ENCODE measurements at places on chromosomes 4 and X.
A peak's percentile ranks its signal among the peaks of the same experiment; 100 is the strongest.

DNA sequence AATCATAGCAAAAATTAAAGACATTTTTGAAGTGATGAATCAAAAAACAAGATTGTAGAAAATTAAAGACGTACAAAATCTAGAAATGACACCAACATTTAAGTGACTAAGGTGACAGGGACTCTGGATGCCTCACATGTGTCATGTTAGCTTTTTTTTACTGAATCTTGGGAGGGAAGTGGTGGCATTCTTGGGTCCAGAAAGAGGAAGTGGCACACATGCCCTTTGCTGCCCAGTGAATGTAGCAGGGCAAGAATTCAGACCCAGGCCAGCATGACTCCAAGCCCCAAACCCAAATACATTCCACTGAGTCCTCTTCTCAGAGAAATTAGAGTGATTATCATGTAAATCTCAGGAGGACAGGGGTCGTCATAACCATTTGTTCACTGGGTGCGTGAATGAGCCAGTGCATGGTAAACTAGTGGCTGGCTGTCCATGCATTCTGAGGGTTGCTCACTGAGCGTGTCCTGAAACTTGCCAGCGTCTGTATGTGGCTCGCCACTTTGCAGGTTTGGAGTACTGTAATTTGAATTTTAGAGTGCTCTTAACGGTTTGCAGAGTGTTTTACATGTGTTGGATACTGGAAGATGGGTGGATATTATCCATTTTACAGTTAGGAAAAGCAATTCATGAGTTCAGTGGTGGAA, 55.4 kb upstream of the TBC1D14 start:
- DNase-seq: no peak

GRCh38 chr4:20096911-20097310, 154.8 kb upstream of the SLIT2 start:
- no peak for DNase-seq

- no peak for DNase-seq
These were observed 432.8 kb downstream of the ANKRD50 start for GRCh38 chr4:124279741-124280140.

- DNase-seq: no peak
These were observed 76.6 kb downstream of the SLC2A9 start for GRCh38 chr4:9944431-9945425.

DNA sequence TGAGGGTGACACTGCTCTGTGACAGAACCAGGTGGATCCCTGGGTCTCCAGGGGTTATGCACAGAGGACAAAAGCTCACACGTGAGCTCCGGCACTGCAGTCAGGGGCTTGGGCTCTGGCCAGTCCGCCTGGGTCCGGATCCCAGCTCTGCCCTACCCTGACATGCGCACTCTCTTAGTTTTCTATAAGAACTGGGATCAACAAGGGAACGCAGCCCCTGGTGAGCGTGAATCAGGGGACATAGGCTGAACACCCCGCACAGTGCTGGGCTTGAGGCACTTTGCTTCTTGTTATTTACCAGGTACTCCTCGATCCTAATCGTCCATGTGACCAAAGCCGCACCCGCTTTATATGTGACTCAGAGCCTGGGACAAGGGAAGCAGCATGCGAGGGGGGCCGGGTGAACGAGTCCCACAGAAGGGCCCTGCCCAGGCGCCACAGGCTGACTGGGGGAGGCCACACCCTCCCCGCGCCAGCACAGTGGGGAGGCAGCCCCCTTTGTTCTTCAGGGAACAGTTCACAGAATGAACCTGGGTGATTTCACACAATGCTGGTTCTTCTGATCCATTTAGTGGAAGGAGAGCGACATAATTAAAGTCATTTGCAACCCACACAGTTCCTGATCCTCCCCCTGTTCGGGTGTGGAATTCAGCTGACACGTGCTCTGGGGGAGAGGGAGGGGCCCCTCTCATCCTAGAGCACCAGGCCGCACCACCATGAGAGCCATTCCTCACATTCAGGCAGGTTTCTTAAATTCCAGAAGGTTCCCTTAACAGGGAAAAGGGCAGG, 55.5 kb downstream of the WFS1 start:
- DNase-seq: no peak

DNA sequence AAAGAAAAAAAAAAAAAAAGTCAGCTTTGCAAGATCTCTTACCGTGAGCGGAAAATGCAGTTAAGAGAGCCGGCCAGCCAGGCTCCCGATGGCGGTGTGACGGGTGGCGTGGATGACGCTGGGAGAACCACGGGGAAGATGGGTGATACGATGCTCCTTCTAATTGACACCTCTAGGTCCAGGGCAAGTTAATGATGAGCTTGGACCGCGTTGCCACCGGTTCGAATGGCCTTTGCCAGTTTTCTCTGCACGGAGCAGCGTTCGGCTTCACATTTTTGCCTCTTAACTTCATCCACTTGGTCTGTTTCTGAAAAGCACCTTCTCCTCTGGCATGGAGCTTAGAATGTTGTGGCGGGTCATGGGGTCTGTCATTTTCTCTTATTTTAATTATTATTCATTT, 33.2 kb downstream of the SHOX start:
- no peak for DNase-seq

- no peak for DNase-seq
These were observed 267.8 kb downstream of the CHIC1 start for GRCh38 chrX:73830489-73831414.

- DNase-seq: no peak
These were observed 1187.7 kb downstream of the ADGRL3 start for GRCh38 chr4:62387808-62388207.

- DNase-seq: no peak
These were observed 154.5 kb downstream of the FANCB start for GRCh38 chrX:14718403-14718802.

GRCh38 chr4:83208371-83209365, 75.9 kb downstream of the COQ2 start:
- DNase-seq: no peak

DNA sequence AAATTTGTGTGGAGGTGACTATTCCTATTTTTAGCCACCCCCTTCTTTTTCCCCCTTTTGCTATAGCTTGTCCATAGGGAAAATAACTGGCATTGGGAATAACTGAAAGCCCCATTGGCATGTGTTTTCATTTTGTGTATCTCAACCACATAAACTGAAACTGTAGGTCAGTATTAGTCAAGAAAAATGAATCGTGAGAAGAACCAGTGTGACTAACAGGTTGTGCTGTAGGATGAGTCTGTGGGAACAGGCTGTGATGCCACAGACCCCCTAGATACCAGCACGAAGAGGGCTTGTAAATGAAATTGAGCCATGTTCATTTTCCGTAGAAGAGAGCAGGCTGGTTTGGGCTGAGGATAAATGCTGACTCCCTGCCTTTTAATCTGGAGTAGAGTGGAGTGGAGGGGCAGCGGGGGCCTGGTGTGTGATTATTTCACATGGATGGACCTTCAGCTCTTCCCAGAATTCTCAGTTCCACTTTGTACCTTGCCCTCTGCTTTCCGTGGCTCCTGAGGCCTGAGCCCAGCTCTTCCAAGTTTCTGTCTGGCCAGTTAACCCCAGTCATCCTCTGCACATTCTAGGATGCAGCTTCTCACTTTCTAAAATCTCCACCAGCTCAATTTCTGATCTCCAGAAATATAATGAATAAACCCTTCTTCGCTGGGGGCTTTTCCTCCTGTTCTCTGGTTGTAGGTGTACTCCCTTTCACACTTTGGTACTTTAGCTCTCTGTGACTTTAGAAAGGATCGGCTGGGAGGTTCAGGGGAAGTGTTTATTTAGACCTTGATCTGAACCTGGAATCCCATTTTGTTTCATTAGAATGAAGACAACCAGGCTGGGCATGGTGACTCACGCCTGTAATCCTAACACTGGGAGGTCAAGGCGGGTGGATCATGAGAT, 37.3 kb downstream of the DCUN1D4 start:
- no peak for DNase-seq

DNA sequence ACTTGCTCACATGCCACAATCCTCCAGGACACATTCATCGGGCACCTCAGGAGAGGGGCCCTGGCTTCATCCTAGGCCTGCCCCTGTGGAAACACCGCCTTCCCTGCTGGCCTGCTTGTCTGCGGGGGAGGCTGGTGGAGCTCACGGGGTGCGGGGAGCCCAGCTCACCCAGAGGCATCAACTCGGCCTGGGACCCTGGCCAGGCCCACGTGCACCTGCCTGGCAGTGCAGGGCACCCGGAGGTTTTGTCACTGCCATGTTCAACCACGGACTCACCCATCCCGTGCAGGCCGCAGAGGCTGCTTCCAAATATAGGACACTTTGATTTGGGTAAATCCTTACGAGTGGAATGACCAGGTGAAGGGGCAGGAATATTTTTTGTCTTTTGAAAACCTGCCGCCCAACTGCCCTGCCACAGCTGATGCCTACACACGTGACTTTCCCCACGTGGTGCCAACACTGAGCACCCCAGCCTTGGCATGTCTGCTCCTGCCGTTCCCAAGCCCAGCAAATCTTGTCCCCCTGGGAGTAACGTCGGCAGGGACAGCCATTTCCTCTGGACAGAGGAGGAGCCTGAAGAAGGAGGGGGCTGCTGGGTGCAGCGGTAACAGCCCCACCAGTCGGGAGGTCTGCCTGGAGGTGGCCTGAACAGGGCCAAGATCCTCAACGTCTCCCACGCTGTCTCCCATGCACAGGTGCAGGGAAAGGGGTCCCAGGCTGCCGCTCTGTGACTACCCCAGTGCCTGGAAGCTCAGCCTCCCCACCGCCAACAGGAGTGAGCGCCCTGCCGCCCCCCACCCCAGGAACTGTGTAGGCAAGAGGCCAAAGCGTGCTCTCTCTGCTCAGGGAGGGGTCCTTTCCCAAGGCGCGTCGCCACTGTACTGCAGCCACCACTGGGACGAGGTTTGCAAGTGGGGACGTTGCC, 8.5 kb downstream of the MXD4 start:
- no peak for DNase-seq

GRCh38 chr4:147388018-147388417, 92.9 kb upstream of the EDNRA start:
- no peak for DNase-seq

GRCh38 chr4:141669501-141669900, 33.1 kb downstream of the IL15 start:
- no peak for DNase-seq

- no peak for DNase-seq
These were observed 320.7 kb upstream of the FTHL17 start for GRCh38 chrX:31392513-31392912.

DNA sequence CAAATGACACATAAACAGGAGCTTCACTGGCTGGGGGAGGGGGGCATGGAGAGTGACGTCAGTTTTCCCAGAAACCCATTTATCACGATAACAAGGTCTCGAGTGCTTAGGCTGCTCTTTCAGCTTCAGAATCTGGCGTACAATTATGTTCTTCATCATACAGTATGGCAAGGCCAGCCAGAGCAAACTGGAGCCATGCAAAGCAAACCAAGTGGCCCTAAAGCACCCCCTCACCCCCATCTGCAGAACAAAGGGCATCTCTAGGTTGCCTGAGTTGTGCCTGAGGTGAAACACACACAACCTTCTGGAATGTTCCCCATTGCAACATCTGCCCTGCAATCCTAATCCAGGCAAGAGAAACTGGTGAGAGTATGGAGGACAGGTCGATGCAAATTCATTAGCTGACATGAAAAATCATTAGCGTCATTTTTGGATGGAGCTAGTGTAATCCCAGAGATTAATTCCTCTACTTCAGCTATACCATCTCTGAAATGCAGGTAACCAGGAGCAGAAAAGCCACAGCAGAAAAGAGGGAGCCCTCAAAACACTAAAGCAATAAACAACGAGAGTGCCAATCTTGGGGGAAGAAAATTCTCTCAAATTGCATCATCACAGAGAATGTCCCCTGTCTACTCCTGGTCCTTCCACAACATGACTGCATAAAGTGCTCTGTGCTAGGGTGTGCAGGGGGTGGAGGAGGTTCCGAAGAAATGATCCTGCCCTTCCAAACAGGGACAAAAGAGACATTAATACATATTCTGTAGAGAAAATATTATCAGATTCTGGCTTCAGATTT, 1.8 kb downstream of the SEPTIN6 start:
- peak; percentile 53 for DNase-seq

DNA sequence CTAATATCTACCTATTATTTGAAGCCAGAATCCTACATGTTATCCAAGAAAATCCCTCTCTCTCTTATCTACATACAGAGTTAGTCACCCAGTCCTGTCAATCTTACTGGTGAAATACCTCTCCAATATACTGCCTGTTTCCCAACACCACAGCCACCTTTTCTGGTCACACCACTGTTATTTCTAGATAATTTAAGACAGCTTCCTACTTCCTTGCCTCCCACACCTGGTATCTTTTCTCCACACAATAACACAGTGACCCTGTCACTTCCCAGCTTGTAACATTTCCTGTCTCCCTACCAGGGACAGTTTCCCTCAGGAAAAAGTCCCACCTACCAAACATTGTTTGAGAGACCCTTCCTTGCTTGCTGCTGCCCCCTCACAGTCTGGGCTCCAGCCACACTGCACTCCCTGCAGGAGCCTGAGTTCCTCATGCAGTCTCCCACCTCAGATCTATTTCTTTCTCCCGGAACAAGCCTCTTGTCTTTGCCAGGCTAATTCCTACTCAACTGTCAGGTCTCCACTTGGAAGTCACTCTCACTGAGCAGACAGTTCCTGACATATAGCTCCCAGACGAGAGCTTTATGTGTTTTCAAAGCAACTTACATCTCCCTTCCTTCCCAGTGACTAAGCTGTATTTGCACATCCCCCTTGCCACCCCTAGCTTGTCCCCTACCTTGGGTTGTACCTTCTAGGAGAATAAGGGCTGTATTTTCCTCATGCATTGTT, 73.6 kb upstream of the QRFPR start:
- no peak for DNase-seq

GRCh38 chr4:73343432-73343831, 60.7 kb upstream of the ALB start:
- DNase-seq: no peak

DNA sequence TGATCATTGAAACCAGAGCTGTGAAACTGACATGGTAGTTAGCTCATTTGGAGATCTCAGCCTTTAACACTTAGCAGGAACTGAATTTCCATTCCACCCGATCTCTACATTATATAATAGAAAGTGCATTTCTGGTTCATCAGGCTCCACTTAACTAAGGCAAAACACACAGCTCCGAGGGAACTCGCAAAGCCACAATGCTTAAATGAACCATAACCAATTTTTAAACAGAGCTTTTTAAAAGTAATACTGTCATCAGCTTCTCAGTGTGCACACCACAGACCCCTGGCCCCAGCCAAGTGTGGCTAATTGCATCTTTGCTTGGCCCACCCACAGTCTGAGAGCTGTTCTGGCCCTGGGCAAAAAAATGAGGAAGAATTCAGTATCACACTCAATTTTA, 66.1 kb downstream of the DCHS2 start:
- DNase-seq: no peak

DNA sequence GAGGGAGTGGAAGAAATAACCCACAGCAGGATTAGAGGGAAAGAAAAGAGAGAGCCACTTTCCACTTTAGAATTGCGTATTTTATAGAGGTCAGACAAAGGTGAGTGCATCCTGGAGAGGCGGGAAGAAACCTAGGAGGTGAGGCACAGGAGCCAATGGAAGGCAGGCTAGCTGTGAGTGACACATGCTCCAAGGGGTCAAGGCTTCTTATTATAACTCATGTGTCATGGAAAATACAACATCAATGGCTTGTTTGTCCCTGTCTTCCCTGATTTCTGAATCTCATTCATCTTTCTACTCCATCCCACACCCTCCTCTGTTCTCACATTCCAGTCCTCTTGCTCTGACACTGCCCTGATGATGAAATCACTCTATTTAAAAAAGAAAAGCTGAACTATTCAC, 14.4 kb downstream of the ANXA3 start:
- no peak for DNase-seq

GRCh38 chr4:107564326-107564725, 155.7 kb downstream of the PAPSS1 start:
- no peak for DNase-seq

GRCh38 chrX:38798956-38799355, 2.3 kb upstream of the MID1IP1 start:
- DNase-seq: no peak

GRCh38 chr4:127829014-127829413, 46.9 kb downstream of the HSPA4L start:
- DNase-seq: no peak

Measured in NCI-H1436 (cell line).